Amniotic stem cell (primary cell): ENCODE measurements at places on chromosomes 6 and 20.

DNA sequence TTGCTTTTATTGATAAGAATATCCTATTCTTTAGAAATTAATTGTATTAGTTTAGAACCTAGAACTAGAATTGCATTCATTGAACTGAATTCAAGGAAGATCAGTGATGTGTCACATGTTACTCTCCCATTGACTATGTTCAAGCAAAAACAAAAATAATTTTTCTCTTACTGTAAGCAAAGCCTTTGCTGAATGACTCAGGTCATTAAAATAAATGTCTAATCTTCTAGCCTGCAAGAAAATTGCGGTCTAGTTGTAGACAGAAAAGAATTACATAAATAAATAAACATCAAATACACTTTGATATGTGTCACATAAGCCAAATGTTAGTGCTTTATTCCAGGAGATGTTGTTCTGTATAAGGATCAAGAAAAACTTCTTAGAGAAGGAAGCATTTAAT is 387.9 kb downstream of the ADGRB3 start:
- no peak for DNase-seq

GRCh38 chr6:80010288-80010687 is 5.8 kb downstream of the TTK start:
- no peak for DNase-seq

GRCh38 chr6:149190224-149190831 is 127.2 kb upstream of the TAB2 start:
- no peak for DNase-seq

GRCh38 chr20:11766961-11767360 is 150.7 kb upstream of the BTBD3 start:
- no peak for DNase-seq

- no peak for DNase-seq
These were observed 178.7 kb downstream of the BMP7 start for GRCh38 chr20:57087705-57088104.

DNA sequence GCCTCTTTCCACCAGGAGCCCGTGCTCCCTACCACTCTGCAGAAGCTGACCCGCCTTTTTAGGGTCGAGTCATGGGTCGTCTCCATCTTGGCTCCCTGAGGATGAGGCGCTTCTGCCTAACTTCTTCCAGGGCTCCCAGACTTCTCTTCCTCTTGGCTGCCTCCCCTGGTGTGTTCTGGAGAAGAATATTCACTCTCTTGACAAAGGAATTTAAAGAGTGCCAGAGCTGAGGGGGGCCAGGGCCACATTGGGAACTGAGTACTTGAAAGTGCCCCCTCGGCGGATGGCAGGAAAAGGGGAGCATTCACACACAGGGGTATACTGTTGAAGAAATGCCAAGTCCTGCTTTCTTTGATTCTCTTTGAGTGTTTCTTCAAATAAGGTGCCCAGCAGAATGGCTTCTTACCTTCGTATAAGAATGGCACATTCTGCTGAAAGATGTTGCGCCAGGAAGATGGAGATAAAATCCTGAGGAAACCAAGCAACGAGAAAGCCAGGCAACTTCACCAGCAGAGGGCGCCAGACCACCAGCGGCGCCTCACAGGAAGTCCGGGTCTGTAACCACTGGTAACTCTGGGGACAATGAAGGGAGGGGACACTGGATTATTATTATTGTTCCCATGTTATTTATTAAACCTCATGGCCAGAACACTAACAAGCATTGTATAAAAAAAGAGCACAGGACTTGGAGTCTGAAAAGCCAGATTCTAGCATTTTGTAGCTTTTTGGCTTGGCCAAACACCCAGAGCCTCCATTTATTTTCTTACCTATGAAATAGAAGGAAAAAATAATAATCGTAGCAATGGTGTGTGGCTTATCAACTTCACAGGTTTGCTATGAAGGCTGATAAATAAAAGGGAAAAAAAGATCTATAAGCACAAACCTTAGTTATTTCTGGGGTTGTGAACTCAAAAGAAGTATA is 176.7 kb downstream of the HACE1 start:
- DNase-seq: no peak

- DNase-seq: no peak
These were observed 141.5 kb downstream of the VEGFA start for GRCh38 chr6:43911354-43912115.

GRCh38 chr6:78910591-78911171 is 43.3 kb downstream of the IRAK1BP1 start:
- DNase-seq: no peak

- no peak for DNase-seq
These were observed 39.5 kb downstream of the PPP1R16B start for GRCh38 chr20:38844963-38845362.

DNA sequence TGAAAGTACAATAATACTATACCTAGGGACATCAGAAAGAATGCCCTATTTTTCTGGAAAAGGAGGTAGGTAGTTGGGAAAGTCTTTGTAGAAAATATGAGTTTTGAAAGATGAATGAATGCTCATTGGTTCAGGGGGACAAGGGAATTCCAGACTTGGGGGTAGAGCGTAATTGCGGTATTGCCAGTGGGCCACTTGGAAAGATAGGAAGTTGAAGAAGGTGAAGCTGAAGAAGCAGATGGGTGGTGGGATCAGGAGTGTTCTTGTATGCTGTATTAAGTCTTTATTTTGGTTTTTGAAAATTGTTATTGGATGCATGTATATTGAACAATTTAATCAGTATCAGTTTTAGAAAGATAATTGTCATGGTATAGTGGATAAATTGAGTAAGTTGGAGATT is 57.9 kb upstream of the SMIM8 start:
- DNase-seq: no peak

DNA sequence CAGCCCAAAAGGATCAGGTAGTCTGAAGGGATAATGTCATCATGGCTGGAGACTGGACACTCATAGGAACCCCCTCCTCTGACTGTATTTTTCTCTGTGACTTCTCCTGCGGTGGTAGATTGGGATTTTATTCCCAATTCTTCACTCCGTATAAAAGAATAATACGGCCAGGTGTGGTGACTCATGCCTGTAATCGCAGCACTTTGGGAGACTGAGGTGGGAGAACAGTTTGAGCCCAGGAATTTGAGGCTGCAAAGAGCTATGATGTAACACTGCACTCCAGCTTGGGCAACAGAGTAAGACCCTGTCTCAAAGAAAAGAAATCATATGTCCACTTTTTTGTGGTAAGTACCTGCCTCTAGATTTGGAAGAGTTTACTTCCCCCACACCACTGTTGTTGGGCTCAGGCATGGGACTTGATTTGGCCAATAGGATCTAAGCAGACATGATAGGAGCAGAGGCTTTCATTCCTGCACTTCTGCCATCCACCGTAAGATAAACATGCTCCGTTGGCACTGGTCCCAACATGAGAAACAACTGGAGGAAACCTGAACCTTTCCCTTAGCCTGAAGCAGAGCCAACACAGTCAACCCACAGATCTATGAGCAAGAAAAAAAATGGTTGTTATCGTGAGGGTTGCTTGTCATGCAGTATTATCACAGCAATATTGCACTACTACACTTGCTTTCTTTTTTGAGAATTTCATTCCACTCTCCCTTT is 82.0 kb downstream of the JPH2 start:
- peak; percentile 64 for DNase-seq

DNA sequence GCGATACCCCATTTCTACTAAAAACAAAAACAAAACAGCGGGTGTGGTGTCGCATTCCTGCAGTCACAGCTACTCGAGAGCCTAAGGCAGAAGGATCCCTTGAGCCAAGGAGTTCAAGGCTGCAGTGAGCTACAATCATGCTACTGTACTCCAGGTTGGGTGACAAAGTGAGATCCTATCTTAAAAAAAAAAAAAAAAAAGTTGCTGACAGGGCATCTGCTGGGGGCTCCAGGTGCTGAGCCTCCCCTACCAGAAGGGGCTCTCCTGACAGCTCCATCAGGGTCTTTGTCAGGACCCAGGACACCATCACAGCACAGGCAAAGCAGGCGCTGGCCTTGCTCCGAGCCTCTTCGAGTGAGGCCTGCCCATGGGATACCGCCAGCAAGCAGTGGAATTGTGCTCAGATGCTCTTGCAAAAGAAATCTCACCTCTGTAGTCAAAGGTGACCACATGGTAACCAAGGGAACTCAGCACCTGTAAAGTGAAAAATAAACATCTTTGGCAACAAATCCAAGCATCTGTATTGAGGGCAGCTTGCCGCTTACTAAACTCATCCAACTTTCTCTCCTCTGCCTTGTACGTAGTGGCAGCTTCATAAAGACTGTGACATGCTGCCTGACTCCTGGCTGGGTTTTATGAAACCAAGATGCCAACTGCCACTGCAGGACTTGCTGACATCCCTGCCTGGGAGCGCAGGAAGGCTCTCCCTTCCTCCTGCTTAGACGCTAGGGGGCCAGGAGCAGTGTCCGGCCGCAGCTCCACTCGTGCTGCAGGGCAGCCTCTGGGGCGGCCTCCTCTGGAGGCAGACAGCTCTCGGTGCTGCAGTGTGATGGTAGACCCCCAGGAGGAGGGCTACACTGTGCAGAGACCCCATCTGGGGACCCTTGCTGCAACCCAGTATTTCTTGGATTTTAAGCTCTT is 66.9 kb downstream of the PYGB start:
- DNase-seq: no peak

- no peak for DNase-seq
These were observed 3.0 kb upstream of the DDX43 start for GRCh38 chr6:73391675-73392074.

GRCh38 chr6:46032110-46032998 is 16.7 kb upstream of the CLIC5 start:
- no peak for DNase-seq
